ENCODE measurements at places on chromosomes 1 and 21.

DNA sequence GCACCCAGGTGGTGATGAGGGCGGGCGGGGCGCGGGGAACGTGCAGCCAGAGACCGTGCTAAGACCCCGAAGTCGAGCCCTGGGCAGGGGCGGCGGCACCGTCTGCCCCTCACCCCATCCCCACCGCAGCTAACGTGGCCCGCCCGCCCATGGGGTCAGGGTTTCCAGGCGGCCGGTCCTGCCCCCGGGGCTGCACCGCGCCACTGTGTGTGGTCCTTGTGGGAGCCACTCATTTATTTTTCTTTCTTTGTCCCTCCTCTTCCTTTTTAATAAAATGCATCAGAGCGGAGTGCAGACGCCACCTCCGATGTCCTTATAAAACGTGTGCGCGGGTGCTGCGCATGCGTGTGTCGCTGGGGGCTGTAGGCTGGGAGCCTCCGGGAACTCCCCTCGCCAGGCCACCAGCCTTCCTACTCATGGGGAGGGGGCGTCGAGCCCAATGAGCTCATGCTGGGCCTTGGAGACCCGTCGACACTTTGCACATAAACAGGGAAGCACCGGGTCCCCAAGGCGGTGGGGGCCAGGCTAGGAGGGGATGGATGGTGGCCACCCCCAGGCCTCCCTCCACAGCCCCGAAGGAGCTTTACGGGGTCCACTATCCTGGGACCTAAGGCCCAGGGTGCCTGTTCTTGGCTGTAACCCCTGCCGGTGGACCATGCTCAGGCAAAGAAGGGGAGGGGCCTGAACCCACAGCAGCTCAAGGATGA lies 59.9 kb downstream of the WNT9A start:
- DNase-seq: peak; percentile 58

DNA sequence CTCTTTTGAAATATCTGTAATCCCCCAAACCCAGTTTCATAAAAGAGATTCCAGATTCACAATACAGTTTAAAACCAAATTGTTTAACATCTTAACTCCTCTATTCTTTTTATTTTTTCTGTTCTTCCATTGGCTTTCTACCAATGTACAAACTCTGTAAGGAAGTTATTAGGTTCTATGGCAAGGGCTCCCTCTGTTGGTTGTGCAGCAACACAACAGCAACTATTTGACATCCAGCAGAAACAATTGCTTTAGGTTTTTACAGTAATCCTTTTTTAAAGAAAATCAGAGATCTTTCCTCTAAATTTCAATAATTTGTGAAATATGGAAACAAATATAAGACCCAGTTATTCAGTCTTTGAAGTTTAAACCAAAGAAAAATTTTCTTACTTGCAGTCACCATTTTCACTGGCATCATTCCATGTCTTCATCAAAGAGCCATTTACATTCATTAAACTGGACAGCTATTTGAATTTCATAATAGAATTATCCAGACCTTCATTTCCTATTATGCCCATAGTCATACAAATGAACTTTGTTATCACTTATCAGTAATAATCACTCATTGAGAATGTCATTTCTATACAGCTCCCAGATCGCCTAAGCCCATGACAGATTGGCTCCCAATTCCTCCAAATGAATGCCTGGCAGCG lies 46.5 kb upstream of the RNF11 start:
- DNase-seq: peak; percentile 54

- no peak for DNase-seq
These were observed 136.1 kb downstream of the GPATCH2 start for GRCh38 chr1:217494767-217495166.

- no peak for DNase-seq
These were observed 5.2 kb upstream of the HLX start for GRCh38 chr1:220873868-220874655.

GRCh38 chr1:240515505-240515904 lies 96.5 kb downstream of the GREM2 start:
- no peak for DNase-seq

GRCh38 chr1:49136738-49137251 lies 360.1 kb upstream of the BEND5 start:
- DNase-seq: no peak

GRCh38 chr1:164630626-164631396 lies 71.8 kb downstream of the PBX1 start:
- no peak for DNase-seq

GRCh38 chr1:2127187-2128145 lies 67.1 kb downstream of the FAAP20 start:
- DNase-seq: no peak

DNA sequence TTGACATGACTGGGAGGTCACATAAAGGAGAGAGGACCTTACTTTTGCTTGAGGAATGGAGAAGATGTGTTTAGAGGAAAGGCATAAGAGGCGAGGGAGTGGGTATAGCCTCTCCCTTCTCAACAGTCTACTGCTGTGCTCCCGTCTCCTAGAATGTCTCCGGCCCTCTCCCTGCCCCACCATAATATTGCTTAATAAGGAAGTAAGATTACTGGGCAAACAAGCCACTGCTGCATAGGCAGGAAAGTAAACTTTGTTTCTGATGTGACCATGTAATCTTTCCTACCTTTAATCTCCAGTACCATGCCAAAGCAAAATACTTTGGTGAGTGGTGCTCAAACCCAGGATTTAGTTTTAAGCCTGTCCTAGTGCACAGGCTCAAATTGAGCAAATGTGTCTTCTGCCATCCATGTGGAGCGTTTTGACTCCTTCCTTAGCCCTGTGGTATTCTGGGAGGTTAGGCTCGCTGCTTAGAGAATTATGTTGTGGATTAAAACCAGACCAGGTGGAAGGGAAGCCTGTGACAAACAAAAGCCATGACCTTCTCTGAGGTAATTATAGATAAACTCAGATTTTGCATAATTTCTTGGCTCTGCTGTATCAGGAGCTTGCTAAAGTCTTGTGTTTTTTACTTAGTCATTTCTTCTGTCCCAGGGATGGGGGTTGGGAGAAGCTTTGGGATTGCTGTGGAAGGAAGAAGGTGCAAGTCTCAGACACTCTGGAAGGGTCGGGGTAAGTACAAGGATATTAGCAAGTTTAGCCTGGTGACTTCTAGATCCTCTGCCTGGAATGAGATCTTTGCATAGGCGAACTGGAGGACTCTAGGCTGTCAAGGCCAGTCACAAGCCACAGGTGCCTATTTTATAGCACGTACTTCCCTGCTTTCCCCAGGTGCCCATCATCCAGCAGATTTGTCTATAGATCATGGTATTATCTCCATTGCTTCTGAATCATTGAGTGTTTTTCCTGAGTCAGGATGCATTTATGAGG lies 34.5 kb upstream of the DIPK1A start:
- no peak for DNase-seq

GRCh38 chr21:44259082-44259705 lies 2.5 kb downstream of the DNMT3L start:
- no peak for DNase-seq

DNA sequence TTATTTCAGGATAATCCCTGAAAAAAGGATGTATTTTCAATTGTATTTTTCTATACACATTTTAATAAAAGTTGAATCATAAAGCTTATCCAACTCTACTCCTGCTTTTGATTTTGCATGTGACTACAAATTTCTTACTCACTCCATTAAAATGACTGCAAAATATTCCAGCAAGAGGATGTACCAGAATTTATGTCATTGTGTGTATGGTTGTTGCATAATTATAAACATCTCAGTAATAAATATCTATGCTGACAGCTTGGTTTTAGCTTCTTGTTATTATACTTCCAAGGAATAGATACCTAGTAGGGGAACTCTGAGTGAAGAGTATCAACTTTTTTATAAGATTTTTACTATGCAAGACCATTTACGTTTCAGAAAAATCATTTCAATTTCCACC lies 463.2 kb upstream of the RUNX1 start:
- DNase-seq: no peak

DNA sequence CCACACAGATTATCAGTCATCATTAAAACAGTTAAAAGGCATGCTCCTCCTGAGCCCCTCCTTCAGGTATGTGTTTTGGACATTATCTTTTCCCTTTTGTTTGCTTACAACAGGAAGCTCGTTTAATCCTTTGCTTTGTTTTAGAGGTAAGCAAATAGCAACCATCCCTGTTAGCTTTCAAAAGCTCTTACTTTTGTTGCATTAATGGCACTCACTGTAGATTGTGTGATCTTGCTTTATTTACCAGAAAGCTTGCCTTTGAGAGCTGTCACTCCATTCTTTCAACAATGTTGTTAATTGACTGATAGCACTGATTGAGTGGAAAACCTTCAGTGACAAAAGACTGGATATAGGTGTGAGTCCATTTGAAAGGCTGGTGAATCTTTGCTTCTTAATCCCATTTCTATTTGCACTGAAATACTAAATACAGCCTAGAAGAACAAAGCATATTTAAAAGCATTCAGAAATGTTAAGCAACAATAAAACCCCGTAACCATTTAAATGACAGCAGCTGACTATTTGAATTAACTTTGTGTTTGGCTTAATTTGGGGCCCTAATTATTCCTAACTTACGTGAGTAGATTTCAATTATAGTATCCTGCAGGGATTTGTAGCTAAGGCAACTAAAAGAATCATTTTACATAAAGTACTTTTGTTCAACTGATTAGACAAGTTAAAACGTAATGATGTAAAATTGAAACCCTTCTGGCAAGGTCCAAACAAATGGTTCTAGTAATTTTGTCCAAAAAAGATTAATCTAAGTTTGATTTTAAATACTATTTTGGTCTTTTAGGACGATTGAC lies 48.3 kb downstream of the ADGRL2 start:
- DNase-seq: no peak

- DNase-seq: no peak
These were observed 588.4 kb downstream of the AJAP1 start for GRCh38 chr1:5242850-5243249.

DNA sequence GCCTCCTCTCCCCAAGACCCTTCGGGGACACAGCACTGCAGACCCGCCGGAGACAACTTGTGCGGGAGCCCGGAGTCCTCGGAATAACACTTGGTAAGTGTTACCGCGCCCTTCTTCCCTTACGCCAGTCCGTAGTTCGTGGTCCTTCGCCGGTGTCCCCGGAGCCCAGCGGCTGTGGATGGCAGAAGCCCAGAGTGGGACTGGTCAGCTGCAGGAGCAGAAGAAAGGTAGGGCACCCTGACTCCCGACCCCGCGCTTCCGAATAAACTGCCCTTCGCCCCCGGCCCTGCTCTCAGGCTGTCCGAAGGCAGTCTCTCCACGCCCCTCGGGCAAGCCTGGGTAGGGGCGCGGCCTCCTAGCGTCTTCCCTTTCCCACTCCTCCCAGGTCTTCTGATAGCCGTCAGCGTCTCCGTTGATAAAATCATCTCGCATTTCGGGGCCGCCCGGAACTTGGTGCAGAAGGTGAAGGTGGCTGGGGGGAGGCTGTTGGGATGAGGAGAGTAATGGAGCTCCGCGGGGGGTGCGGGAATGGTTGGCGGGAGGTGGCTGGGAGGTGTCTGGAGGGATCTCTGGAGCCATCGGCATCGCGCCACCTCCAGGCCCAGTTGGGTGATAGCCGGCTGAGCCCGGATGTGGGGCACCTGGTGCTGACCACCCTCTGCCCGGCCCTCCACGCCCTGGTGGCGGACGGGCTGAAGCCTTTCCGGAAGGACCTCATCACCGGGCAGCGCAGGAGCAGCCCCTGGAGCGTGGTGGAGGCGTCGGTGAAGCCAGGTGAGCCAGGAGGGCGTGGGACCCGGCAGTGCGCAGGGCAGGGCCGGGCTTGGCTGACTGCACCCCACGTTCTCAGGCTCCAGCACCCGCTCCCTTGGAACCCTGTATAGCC lies 4.3 kb downstream of the RUSC1 start:
- no peak for DNase-seq

- DNase-seq: no peak
These were observed 35.0 kb downstream of the ACKR1 start for GRCh38 chr1:159239551-159240220.

DNA sequence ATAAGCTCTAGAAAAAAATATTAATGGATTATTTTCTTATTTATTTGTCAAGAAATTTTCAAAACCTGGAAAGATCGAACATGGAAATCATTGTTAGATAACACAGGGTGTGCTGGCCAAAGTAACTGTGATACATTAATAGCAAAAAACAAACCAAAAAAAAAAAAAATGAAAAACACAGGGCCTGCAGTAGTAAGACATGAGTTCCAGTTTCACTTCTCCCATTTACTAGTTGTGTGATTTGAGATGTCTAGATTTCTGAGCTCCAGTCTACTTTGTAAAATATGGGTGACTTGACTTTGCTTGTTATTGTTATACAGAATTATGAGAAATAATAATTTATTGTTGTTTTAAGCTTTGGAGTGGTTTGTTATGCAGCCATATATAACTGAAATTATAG lies 13.6 kb downstream of the FAM177B start:
- DNase-seq: no peak

DNA sequence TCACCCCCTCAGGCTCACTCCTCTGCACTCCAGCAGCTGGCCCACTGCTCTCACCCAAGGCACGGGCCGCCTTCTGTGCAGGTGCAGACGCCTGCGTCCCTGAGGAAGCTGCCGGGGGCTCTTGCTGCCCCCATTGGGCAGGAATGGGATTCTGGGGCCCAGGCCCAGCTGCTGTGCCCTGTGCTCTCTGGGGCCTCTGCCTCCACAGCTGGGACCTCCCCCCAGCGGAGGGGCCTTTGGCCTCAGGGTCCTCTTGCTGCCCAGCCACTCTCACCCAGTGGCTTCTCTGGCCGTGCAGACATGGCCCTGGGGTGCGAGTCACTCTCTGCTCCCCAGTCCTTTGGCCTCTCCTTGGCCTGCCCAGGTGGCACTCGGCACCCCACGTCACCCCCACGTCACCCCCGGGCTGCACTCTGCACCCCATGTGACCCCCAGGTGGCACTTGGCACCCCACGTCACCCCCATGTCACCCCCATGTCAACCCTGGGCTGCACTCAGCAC lies 19.1 kb upstream of the LRRC3 start:
- no peak for DNase-seq

DNA sequence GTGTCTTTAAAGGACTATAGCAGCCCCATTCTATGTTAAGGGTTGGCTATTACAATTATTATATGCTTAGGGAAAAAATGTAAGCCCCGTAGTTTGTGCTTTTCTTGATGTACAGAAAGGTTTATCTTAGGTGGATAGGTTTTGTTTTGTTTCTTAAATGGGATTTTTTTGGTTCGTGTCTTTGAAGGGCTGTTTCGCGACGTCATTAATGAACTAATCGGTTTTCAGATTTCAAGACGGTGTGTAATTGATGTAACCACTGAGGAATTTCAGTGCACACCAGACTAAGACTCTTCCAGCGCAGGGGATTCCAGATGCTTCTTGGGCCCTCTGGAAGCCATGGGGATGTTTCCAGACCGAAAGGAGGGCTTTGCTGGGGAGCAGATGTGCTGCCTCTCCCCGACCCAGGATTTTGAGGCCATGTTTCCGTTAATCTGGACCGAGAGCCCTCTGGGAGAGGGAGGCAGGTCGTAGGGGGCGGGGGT lies 4.8 kb upstream of the SIM2 start:
- DNase-seq: no peak

DNA sequence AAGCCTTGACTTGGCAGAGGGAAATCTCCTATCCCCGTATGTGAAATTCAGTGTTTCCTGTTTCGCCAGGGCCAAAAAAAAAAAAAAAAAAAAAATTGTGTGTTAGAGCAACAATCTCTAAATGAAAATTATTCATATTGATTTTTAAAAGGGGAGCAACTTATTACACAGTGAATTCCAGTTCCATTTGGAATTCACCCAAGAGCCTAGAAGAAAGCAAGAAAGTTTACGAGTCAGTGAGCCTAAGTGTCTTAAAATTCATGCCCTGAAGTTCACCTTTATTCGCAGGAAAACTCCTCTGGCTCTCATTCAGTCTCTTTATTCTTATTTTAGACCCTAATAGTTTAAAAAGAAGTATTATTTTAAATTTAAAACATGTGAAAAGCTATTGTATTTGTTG lies 42.1 kb upstream of the HUNK start:
- no peak for DNase-seq

Measured in CD4-positive, alpha-beta T cell treated with Interleukin-1 beta for 1 hour (primary cell).